ENCODE measurements at places on chromosomes 3 and 15.

GRCh38 chr3:156728267-156728985, 54.0 kb downstream of the TIPARP start:
- DNase-seq, result no peak

DNA sequence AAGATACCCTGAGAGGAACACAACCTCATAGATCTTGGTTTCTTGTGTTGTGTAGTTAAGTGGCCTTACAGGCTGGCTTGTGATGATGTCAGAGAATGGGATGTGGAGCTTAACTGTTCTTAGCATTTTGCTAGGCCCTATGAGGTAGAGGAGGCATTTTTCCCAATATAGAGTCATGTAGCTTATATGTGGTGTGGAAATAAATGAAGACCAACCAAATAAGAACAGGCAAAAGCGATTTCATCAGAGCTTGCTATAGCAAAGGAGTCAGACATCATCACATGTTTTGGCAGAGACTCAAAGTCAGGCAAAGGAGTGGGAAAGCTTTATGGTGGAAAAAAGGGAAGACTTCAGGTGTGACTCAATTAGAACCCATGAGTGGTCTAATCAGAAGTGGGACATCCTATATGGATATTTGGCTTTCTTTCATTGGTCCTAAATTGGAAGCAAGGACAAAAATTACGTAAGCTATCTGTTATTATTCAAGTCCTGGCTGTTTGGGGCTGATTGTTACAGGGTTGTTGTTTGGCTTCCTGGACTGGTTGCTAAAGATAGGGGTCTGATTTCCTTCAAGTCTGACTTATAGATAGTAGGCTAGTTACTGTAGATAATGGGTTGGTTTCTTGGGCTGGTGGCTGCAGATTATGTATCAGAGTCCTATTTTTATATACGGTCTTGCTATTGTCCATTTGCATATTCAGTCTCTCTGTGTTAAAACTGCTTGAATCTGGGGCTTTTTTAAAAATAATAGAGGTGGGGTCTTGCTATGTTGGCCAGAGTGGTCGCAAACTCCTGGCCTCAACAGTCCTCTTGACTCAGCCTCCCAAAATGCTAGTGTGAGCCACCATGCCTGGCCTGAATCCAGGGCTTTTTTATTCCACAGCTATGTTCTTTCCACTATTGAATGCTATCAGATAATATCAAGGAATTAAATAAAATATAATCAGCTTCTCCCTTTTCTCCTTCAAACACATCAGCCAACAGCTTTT, 30.3 kb upstream of the SETD2 start:
- DNase-seq, result no peak

- DNase-seq, result no peak
Measured at GRCh38 chr3:126685493-126685892, 18.5 kb upstream of the CHCHD6 start.

DNA sequence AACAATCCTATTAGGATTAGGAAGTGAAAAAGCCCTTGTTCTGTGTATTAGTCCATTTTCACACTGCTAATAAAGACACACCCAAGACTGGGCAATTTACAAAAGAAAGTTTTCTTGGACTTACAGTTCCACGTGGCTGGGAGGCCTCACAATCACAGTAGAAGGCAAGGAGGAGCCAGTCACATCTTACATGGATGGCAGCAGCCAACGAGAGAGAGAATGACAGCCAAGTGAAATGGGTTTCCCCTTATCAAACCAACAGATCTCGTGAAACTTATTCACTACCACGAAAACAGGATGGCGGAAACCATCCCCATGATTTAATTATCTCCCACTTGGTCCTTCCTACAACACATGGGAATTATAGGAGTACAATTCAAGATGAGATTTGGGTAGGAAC, 248.2 kb upstream of the KCNMB2 start:
- DNase-seq, result no peak

DNA sequence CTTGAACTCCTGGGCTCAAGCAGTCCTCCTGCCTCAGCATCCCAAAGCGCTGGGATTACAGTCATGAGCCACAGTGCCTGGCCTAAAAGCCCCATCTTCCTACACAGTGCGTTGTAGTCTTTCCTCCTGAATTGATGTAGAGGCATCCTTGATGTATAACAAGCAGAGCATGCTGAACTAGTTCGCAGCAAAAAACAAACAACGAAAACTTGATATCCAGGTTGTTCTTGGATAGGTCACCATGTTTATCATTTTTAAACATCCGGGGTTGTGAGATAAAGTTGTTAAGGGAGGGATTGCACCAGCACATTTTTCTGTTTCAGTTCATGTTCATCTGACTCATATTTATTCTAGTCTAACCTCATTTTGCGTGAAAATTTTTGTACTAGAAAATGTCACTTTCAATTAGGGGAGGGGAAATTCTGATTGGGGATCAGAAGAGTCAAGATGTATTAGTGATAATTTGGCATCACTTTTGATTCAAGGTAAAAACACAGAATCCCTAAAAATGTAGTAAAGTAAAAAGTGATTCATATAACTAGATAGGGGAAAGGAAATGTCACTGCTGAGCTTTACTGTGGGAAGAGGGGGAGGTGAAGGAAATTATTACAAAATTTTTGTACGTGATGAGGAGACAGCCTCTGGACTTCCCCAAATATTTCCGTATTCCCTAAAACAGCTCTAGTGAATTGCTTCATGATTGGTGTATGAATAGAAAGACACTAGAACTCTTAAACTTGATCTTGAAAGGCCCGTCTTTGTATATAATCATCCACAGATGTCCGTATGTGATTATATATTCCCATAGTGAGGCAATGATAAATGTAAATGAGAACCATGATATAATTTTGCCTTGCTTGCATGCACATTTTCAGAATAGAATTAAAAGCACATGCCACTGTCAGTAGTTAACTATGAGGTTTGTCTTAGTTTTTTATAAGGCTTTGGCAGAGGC, 22.9 kb downstream of the RAB8B start:
- DNase-seq, result peak; percentile 73

GRCh38 chr3:72152551-72153476, 367.9 kb upstream of the PROK2 start:
- DNase-seq, result no peak

- DNase-seq, result peak; percentile 15
Measured at GRCh38 chr3:10744098-10744465, 71.9 kb upstream of the SLC6A11 start.

DNA sequence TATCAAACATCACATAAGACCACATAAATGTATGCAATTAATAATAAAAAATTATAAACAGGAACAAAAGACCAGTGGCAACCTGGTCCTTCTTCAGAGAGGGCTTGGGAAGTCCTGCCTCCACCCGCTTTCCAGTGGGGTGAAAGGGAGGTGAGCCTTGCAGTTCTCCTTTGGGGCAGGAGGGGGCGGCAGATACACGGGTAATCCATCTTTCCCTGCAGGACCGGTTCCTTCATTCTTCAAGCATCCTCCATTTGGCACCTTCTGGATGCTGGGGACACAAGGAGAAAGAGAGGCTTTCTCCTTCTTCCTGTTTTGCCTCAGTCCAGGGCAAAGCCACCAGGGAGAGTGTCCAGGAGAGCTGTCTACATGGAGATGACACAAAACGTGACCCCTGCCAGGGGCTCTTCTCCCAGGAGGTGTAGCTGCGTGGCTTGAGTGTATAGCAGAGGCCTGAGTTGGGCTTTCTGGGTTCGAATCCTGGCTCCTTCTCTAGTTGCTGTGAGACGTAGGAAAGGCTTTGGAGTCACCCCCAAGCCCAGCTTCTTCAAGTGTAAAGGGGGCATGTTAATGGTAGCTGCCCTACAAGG, 23.2 kb downstream of the RPLP1 start:
- peak; percentile 64 for DNase-seq

DNA sequence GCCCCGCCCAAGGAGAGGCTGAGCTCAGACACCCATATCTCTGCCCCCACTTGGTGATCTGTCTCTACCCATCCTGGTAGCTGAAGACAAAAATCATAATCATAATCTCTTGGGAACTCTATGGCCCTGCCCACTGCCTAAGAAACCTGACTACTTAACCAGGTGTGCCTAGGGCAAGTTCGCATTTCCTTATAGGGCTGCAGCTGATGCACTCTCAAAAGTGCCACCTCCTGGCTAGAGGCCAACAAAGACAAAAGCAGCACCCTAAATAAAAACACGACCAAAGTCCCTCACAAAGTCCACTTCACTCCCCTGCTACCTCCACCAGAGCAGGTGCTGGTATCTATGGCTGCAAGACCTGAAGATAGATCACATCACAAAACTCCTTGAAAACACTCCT, 250.4 kb upstream of the SLITRK3 start:
- DNase-seq, result no peak

DNA sequence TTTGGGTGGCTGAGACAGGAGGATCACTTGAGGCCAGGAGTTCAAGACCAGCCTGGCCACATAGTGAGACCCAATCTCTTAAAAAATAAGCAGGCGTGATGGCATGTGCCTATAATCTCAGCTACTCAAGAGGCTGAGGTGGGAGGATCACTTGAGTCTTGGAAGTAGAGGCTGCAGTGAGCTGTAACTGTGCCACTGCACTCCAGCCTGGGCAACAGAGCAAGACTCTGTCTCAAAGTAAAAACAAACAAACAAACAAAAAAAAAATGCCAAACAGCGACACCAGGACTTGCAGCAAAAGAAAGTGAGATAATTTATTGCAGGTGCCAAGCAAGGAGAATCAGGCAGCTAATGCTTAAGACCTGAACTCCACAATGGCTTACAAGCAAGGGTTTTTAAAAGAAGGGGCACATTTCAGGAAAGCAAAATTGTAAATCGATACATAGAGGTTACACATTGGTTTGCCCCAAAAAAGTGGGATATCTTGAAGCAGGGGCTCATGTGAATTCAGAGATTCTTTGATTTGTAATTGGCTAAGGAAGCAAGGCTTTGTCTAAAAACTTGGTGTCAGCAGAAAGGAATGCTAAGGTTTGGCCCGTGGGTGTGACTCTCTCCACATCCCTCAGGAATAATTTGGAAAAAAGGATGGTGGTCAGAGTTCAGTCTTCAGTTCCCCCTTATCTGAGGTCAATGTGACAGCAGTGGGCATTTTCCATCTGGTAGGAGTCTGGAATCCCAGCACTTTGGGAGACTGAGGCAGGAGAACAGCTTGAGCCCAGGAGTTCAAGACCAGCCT, 5.2 kb upstream of the MPI start:
- DNase-seq, result no peak

DNA sequence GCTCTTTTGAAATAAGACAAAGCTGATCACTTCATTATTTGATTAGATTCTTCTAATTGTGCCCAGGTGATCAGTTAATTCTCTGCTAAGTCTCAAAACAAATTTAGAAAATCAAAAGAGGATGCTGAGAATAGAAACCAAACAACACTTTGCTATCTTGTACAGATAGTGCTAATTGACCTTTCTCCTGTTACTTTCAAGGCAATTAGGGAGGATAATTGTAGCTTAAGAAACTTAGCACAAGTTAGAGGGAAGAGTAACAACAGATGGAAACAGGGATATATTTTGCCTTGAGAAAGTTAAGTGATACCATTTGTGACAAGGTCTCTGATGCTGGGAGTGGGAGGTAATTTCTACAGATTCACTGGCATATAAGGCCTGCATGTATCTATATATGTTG, 344.8 kb upstream of the GRM7 start:
- no peak for DNase-seq

GRCh38 chr3:2246873-2247648, 148.4 kb downstream of the CNTN4 start:
- no peak for DNase-seq

DNA sequence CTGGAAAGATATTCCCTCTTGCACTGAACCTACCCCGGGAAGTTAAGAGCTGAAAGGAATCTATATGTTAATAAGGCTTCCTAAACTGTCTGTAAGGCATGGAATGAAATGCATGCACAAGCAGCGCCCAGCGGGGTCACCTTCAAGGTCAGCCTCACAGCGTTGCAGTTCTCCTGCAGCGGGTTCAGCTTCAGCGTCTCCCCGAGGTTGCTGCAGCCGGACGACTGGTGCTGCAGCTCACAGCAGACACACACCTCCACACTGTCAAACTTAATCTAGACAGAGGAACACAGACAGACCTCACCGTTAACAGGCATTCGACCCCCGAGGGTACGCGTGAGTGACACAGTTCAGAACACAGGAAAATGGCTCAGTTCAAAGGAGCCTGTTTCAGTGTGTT, 73.3 kb downstream of the NSMCE3 start:
- no peak for DNase-seq

DNA sequence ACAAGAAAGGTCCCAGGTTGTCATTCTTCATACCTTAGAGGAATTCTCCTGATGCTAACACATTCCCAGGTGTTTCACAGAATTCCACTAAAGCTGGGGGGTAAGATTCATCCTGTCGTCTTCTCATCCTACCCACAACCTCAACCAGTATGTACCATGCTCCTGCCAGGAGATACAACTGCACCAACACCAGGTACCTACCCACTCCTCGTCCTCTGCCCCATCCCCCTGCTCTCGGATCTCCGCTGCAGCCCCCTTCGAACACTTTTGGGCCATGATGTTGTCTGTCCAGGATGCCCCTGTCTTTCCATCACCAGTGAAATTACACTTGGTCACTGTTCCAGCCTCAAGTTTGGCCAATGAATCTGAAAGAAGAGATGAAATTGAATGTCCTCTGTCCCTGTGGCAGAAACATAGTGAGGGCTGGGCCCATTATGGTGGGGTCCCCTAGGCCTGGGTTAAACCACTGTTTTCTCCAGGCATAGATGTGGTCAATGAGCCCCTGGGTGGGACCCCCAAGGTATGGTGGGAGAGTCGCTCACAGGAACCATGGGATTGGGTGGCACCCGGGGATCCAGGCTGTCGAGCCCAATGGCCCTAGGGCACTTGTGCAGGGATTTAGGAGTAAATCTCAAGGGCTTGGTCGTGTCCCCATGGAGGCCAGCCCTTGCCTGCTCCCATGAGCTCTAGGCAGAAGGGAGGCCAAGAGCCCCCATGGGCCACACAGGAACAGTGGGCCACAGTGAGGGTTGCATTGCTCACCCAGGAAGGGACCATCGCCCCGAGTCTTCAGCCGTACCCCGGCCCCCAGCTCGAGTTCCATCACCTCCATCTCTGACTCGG, 9.4 kb upstream of the AP3S2 start:
- DNase-seq, result no peak

DNA sequence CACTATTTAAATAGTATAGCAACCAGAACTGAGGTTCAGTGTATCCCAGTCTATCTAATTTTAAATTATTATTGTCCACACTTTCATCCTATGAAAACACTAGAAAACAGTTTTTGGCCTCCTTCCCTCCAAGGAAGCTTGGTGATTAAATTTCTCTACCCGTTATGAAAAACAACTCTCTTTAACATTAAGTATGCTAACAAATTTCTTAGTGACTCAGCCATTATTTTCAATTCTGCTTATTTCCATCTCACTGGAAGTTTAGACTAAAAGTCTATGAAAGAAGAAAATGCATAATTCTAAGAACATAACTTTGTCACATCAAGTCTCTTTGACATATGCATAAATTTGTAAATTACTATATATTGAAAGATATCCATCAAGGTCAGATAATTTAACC, 185.2 kb downstream of the NSUN3 start:
- no peak for DNase-seq
